ENCODE measurements at places on chromosomes 4 and X.
A peak's percentile ranks its signal among the peaks of the same experiment; 100 is the strongest.

DNA sequence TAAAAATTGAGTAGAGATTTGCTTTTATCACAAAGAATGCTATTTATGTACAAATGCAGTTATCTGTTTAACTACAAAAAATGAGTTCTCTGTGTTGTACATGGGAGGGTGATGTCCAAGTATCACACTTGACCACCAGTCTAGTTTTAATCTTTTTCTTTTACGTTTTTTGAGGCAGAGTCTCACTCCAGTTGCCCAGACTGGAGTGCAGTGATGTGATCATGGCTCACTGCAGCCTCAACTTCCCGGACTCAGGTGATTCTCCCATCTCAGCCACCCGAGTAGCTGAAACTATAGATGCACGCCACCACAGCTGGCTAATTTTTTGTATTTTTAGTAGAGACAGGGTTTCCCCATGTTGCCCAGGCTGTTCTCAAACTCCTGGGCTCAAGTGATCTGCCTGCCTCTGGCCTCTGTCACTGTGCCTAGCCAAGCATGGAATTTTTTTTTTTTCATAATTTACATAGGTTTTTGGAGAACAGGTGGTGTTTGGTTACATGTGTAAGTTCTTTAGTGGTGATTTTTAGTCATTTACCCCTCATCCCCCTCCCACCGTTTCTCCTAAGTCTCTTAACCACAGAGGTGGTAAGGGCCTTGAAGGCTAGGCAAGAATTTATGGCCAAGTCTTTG lies 47.9 kb upstream of the RPA4 start:
- H3K27ac ChIP-seq: no peak overlapping the region
- DNase-seq: no peak
- H3K4me1 ChIP-seq: peaks cover 4% of the 10 kb centered on the region
- no peak overlapping the region for H3K4me3 ChIP-seq

DNA sequence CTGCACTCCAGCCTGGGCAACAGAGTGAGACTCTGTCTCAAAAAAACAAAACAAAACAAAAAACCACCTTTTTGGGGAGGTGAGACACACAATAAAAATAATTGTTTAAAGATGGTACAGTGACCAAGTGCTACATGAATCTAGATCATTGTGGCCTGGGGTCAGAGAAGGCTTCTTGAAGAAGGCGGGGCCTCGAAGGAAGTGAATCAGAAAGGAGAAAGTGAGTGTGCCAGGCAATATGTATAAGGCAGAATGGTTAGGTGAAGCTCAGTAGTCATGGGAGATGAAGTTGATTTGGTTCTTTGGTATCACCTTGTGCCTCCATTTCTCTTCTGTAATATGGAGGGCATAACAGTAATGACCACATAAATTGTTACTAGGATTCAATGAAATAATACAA lies 58.9 kb downstream of the DOCK11 start:
- H3K27me3 ChIP-seq: no peaks in the 10 kb centered on the region
- H3K27ac ChIP-seq: no peak overlapping the region
- H3K36me3 ChIP-seq: no peaks in the 10 kb centered on the region

- no peaks in the 10 kb centered on the region for H3K27me3 ChIP-seq
- H3K4me3 ChIP-seq: no peak overlapping the region
- H3K27ac ChIP-seq: no peak overlapping the region
- no peaks in the 10 kb centered on the region for H3K4me1 ChIP-seq
These were observed 68.0 kb upstream of the GRID2 start for GRCh38 chr4:92235731-92236130.

DNA sequence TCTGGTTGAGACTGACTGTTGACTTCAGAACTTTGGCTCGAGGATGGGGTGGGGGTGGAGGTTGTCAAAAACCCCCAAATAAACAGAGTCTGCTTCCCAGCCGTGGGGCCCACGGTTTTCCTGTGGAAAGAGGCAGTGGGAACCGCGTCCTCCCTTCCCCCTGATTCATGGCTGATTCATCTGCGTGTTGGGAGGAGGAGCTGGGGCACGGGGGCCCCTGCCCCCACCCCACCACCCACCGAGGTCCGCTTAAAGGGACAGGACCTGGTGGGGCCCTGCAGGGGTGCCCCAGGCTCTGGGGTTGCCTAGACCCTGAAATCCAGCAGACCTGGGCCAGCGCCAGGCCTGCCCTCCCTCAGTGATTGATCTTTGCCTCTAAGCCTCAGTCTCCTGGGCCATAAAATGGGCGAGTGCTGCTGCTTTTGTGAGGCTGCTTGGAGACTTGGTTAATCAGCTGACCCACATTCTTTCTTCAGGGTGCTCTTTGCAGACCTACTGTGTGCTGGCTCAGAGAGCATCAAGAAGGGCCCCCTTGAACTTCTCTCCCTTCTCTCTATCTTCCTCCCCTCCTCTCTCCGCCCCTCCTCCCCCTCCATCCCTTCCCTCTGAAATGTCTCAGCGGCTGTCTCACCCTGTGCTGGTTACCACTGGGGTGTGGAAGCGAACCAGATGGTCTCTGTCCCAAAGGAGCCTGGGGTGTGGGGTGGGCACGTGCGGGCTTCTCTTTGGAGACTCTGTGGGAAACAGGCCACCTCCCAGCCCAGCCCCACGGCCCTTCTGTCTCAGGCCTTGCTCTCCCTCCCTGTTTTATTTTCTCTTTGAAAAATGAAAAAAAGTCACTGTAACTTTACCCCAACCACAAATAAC lies 9.1 kb downstream of the HTRA3 start:
- no peaks in the 10 kb centered on the region for H3K4me1 ChIP-seq
- no peaks in the 10 kb centered on the region for H3K36me3 ChIP-seq

GRCh38 chr4:5168891-5169290 lies 117.6 kb downstream of the STK32B start:
- H3K27me3 ChIP-seq: no peaks in the 10 kb centered on the region
- no peak overlapping the region for H3K4me3 ChIP-seq
- no peaks in the 10 kb centered on the region for H3K4me1 ChIP-seq
- no peak overlapping the region for H3K27ac ChIP-seq

- no peak for DNase-seq
- H3K4me3 ChIP-seq: no peak overlapping the region
- H3K36me3 ChIP-seq: no peaks in the 10 kb centered on the region
These were observed 133.6 kb upstream of the VAMP7 start for GRCh38 chrX:155747520-155747919.

DNA sequence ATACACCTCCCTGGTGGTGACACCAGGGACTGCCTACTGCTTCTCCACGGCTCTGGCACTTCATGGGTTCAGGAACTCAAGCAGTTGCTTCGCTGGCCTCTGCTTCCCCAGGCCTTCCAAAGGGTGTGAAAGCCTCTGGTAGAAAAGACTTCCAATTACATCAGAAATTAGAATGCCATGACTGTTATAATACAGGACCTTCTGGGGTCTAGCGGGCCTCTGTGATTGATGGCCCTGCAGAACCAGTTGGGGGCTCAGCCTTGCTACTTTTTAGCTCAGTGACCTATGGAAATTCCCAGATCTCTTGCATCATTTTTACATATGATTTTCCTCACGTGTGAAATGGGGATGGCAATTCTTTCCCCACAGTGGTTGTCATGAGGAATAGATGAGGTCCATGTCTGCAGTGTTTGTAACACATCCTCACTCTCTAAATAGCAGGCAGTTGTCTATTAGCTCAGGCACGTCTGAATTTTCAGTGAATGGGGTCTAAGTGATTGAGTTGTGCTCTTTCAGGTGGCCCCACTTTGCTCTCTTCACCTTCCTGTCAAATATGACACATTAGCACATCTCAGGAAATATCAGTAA lies 198.3 kb downstream of the STIM2 start:
- H3K27me3 ChIP-seq: peaks cover 6% of the 10 kb centered on the region
- H3K27ac ChIP-seq: no peak overlapping the region
- H3K4me3 ChIP-seq: no peak overlapping the region
- H3K4me1 ChIP-seq: no peaks in the 10 kb centered on the region
- peak; percentile 37 for DNase-seq
- H3K36me3 ChIP-seq: no peaks in the 10 kb centered on the region

- H3K27ac ChIP-seq: no peak overlapping the region
- peaks cover 4% of the 10 kb centered on the region for H3K36me3 ChIP-seq
- no peak for DNase-seq
- no peaks in the 10 kb centered on the region for H3K27me3 ChIP-seq
These were observed 112.9 kb downstream of the FRYL start for GRCh38 chr4:48667148-48667547.

DNA sequence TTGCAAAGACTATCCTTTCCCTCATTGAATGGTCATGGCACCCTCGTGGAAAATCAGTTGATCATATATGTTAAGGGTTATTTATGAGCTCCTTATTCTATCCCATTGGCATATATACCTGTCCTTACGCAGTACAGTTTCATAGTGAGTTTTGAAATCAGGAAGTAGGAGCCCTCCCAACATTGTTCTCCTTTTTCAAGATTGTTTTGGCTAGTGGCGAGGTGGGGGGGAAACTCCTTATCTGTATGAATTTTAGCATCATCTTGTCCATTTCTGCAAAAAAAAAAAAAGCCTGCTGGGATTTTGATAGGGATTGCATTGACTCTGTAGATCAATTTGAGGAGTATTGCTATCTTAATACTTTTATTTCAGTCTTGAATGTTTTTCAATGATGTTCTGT lies 2.5 kb upstream of the USP9X start:
- no peak for DNase-seq
- H3K27ac ChIP-seq: no peak overlapping the region
- no peaks in the 10 kb centered on the region for H3K36me3 ChIP-seq
- H3K4me3 ChIP-seq: no peak overlapping the region
- H3K27me3 ChIP-seq: no peaks in the 10 kb centered on the region

GRCh38 chrX:154804957-154805695 lies at the start of gene MPP1:
Gene MPP1, minus strand, starts transcription at chrX:154805485. Its CDS starts 112 bp downstream, at chrX:154805373.
- peak; percentile 87 for DNase-seq
- H3K36me3 ChIP-seq: no peaks in the 10 kb centered on the region
- no peaks in the 10 kb centered on the region for H3K27me3 ChIP-seq
- no peak within 1 kb of the TSS for H3K27ac ChIP-seq

- H3K36me3 ChIP-seq: no peaks in the 10 kb centered on the region
- H3K4me1 ChIP-seq: no peaks in the 10 kb centered on the region
- DNase-seq: no peak
- H3K27me3 ChIP-seq: no peaks in the 10 kb centered on the region
These were observed 1324.2 kb downstream of the TECRL start for GRCh38 chr4:63085091-63085490.

GRCh38 chrX:19673375-19674040 lies 158.2 kb upstream of the MAP3K15 start:
- H3K27me3 ChIP-seq: no peaks in the 10 kb centered on the region
- no peak for DNase-seq
- H3K27ac ChIP-seq: no peak overlapping the region
- H3K4me1 ChIP-seq: no peaks in the 10 kb centered on the region

DNA sequence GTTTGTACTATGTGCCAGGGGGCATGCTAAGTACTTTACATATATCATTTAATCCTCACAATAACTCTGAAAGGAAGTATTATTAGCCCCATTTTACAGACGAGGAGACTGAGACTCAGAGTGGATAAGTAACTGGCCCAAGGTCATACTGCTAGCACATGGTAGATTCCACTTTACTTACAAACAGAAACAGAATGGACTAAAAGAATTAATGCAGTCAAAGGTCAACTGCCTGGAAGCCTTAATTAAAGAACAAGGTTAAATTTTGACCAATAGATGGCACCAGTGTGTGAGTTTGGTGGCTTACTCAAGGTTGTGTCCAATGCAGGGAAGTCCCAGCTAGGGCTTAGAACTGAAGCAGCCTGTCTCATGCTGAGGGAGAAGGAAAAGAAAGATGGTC lies 4.7 kb downstream of the RIPPLY1 start:
- H3K36me3 ChIP-seq: no peaks in the 10 kb centered on the region
- no peaks in the 10 kb centered on the region for H3K4me1 ChIP-seq

DNA sequence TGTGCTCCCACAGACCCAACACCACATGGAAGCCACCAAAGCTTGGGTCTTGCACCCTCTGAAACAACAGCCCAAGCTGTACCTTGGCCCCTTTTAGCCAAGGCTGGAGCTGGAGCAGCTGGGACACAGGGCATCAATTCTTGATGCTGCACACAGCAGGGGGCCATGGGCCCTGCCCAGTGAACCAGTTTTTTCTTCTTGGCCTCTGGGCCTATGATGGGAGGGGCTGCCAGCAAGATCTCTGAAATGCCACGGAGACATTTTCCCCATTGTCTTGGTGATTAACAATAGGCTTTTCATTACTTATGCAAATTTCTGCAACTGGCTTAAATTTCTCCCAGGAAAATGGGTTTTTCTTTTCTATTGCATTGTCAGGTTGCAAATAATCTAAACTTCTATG lies 49.0 kb downstream of the SPANXA2 start:
- no peak overlapping the region for H3K4me3 ChIP-seq
- H3K36me3 ChIP-seq: no peaks in the 10 kb centered on the region
- no peak overlapping the region for H3K27ac ChIP-seq

DNA sequence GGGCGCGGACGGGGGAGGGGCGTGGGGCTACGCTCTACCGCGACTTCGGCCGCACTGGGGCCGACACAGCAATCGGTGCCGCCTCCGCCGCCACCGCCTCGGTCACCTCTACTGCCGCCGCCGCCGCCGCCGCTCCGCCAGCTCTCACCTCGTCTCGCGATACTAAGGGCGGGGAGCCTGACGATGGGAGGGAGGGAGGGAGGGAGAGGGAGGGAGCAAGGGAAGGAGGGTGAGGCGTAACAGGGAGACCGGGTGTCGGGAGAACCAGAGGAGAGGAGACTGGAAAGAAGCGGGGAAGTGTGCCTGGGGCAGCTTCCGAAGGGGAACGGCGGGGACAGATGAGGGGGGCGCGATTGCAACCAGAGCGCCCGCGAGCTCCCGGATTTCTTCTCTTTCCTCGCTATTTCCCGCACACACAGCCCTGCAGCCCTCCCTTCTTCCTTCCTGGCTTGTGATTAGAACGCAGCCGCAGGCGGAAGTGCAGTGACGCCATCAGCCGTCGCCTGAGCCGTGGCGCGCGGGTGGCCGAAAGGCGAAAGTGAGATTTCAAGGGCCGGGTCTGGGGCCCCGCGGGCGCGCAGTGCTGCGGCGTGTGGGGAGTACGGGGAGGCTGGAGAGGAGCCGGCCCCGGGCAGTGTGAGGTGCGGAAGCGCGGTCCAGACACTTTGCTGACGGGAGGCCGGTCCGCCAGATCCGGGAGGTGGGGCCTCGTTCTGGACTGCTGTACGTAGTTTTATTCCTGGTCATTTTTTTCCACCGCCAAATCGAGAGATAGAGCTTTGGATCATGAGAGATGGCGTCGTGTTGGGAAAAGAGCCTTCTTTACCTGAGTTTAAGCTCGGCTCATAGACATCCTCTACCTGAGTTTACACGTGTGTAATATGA lies at the start of gene ANKRD17:
TSS of gene ANKRD17 (minus strand) at position 113 of the 885 bp plus-strand sequence. CDS start 130 bp downstream, outside the sequence.
- H3K36me3 ChIP-seq: peaks cover 23% of the 10 kb centered on the region
- peak within 1 kb of the TSS; percentile 90 for H3K4me3 ChIP-seq
- peak; percentile 97 for DNase-seq
- peaks cover 2% of the 10 kb centered on the region for H3K4me1 ChIP-seq

DNA sequence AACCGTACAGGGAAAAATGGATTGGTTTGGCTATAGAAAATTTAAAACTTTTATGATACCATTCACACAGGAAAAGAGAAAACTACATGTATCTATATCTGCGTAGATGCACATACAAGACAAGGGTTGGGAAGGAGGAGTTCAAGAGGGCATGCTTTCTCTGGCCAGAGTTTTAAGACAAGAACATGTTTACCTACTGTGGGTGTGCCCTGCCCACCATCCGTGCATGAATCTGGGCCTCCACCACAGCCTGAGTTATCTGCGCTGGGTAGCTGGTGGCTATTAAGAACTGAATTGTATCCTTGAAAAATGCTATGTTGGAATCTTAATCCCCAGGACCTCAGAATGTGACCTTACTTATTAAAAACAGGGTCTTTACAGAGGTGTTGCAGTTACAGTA lies 151.6 kb downstream of the AASDH start:
- no peak for DNase-seq
- H3K4me3 ChIP-seq: no peak overlapping the region
- no peaks in the 10 kb centered on the region for H3K36me3 ChIP-seq
- no peaks in the 10 kb centered on the region for H3K27me3 ChIP-seq
- H3K27ac ChIP-seq: no peak overlapping the region
- no peaks in the 10 kb centered on the region for H3K4me1 ChIP-seq

Measured in endodermal cell (in vitro differentiated cells).